ENCODE measurements at places on chromosomes 4 and X. TPM values are rescaled to one million over a fixed set of nuclear protein-coding genes. Genes with fewer than 3 reads are reported as not detected.

Gene POF1B
- total RNA-seq, result 14.4 TPM

Gene BMPR1B
- not detected for total RNA-seq

Gene P2RY8
- total RNA-seq, result 130 TPM

Gene RS1
- not detected for total RNA-seq

Gene ESX1
- not detected for total RNA-seq

Gene ASMT
- total RNA-seq, result 0.29 TPM

Gene RLIM
- 26.4 TPM for total RNA-seq

Gene GPR119
- not detected for total RNA-seq

Gene CFAP47
- total RNA-seq, result 0.22 TPM

Gene GUCY1A1
- total RNA-seq, result 6.1 TPM

Gene CCKAR
- total RNA-seq, result not detected

Gene PDE6B
- total RNA-seq, result not detected

Gene CXCL10
- total RNA-seq, result not detected

Gene EPGN
- not detected for total RNA-seq

GRCh38 chr4:184900184-184900583 lies 74.4 kb upstream of the ACSL1 start:
- no peak overlapping the region for H3K27ac ChIP-seq
- no peaks in the 10 kb centered on the region for H3K4me1 ChIP-seq
- no peak overlapping the region for H3K4me3 ChIP-seq
- no peak for DNase-seq
- H3K27me3 ChIP-seq, result no peaks in the 10 kb centered on the region

DNA sequence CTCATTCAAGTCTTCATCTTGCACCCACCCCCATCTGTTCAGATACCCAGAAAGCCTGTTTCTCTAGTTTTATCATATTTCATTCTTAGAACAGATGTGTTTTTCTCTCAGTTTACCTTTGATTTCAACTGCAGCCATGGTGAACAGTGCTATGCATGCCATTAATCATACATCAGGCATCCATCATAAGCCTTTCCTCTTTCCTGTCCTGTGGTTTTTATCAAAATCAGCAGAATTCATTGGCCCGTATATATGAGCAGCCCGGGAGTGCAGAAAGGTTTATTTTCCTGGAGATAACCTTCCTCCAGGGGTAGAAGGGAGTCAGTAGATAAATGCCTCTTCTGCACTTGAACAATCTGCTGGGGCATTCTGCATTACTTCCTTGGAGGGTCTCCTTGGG lies 65.7 kb downstream of the IL21 start:
- no peaks in the 10 kb centered on the region for H3K27me3 ChIP-seq
- no peak overlapping the region for H3K4me3 ChIP-seq
- H3K36me3 ChIP-seq, result no peaks in the 10 kb centered on the region
- H3K4me1 ChIP-seq, result peaks cover 37% of the 10 kb centered on the region
- H3K27ac ChIP-seq, result no peak overlapping the region

GRCh38 chr4:5989236-5990225 lies 28.7 kb downstream of the C4orf50 start:
- no peak overlapping the region for H3K27ac ChIP-seq
- no peak for DNase-seq
- peaks cover 70% of the 10 kb centered on the region for H3K4me1 ChIP-seq

GRCh38 chr4:26023203-26023972 lies 109.4 kb downstream of the SMIM20 start:
- no peak for DNase-seq
- H3K4me1 ChIP-seq, result peaks cover 8% of the 10 kb centered on the region
- H3K27ac ChIP-seq, result no peak overlapping the region

DNA sequence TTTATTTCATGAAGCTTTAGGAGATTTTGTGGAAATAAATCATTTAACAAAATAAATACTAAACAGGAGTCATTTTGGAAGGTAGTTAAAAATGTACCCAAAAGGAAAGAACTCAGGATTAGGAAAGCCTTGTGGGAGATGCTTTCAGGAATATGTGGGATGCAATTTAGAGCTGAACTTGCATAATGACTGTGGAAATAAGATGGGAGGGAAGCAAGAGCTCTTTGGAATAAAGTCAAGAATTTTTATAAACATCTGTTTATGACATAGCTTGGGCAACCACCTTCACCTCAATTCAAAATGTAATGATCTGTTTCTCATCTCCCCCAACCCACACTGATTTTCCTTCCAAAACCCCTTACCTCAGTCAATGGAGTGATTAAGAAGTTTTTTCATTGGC lies 623.8 kb downstream of the FAT4 start:
- no peaks in the 10 kb centered on the region for H3K4me1 ChIP-seq
- H3K27ac ChIP-seq, result no peak overlapping the region
- H3K27me3 ChIP-seq, result no peaks in the 10 kb centered on the region
- DNase-seq, result no peak
- no peak overlapping the region for H3K4me3 ChIP-seq
- no peaks in the 10 kb centered on the region for H3K36me3 ChIP-seq

DNA sequence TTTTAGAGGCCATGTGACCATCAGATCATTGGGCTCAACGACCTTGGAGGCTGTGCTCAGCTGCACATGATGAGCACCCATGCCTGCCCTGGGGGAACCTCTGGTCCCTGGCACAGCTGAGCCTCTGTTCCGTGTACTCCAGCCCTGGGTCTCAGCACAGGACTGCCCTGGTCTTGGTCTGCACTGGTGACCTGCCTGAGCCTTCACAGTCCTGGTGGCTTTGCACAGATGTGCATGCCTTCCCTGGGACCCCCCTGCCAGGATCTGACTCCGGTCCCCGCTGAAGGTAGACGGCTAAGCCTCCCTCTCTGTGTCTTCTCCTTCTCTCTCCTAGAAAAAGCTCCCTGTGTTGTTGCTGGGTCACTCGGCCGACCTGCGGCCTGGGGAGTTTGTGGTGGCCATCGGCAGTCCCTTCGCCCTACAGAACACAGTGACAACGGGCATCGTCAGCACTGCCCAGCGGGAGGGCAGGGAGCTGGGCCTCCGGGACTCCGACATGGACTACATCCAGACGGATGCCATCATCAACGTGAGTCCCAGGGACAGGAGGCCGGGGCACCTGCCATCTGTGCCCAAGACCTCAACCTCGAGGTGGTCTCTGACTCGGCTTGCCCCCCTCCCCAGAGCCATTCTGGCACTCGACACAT lies 21.6 kb downstream of the HTRA3 start:
- H3K27ac ChIP-seq, result no peak overlapping the region
- no peak for DNase-seq
- no peak overlapping the region for H3K4me3 ChIP-seq
- no peaks in the 10 kb centered on the region for H3K27me3 ChIP-seq
- H3K36me3 ChIP-seq, result no peaks in the 10 kb centered on the region

GRCh38 chr4:126939401-126939800 lies 693.4 kb upstream of the INTU start:
- no peak for DNase-seq
- H3K4me1 ChIP-seq, result no peaks in the 10 kb centered on the region
- no peak overlapping the region for H3K4me3 ChIP-seq
- H3K27me3 ChIP-seq, result no peaks in the 10 kb centered on the region
- H3K36me3 ChIP-seq, result no peaks in the 10 kb centered on the region

DNA sequence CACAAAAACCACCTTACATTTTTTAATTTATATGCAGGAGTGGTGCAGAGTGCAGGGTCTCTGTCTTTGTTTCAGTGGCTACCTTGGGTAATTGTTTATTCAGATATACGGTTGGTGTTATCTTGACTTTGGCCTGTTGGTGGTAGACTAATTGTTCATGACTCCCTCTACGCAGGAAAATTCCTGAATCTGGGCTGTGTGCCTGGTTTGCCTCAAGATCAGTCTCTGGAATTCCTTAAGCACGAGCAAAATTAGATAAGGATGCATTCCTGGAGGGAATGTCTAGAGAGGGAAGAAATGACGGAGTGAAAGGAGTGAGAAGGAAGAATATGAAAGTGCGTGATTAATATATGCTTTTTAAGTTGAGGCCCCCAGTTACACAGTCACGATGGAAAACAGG lies 576.9 kb upstream of the PCDH10 start:
- peaks cover 6% of the 10 kb centered on the region for H3K4me1 ChIP-seq
- no peak overlapping the region for H3K4me3 ChIP-seq
- H3K27ac ChIP-seq, result no peak overlapping the region
- no peaks in the 10 kb centered on the region for H3K36me3 ChIP-seq
- no peaks in the 10 kb centered on the region for H3K27me3 ChIP-seq

DNA sequence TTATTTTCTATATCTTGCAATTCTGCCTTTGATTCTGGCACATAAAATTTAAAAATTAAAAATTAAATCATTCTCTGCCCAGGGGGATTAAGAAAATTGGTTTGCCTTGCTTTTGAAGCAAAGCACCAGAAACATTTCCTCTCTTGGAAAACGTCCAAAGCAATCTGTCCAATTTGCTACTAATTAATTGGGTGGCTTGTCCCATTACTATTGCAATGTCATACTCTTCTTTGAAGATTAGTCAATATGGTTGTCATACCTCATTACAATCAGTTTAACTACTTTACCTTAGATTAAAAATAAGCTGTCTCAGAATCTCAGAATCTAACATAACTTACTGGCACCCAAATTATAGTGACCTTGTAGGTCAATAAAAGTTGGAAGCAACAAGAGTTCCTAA lies 208.8 kb downstream of the TMA16 start:
- H3K27me3 ChIP-seq, result no peaks in the 10 kb centered on the region
- no peak for DNase-seq
- no peaks in the 10 kb centered on the region for H3K36me3 ChIP-seq

- no peak for DNase-seq
- peaks cover 9% of the 10 kb centered on the region for H3K36me3 ChIP-seq
- no peak overlapping the region for H3K4me3 ChIP-seq
- H3K27ac ChIP-seq, result no peak overlapping the region
These were observed 41.9 kb downstream of the HADH start for GRCh38 chr4:108031427-108032083.

DNA sequence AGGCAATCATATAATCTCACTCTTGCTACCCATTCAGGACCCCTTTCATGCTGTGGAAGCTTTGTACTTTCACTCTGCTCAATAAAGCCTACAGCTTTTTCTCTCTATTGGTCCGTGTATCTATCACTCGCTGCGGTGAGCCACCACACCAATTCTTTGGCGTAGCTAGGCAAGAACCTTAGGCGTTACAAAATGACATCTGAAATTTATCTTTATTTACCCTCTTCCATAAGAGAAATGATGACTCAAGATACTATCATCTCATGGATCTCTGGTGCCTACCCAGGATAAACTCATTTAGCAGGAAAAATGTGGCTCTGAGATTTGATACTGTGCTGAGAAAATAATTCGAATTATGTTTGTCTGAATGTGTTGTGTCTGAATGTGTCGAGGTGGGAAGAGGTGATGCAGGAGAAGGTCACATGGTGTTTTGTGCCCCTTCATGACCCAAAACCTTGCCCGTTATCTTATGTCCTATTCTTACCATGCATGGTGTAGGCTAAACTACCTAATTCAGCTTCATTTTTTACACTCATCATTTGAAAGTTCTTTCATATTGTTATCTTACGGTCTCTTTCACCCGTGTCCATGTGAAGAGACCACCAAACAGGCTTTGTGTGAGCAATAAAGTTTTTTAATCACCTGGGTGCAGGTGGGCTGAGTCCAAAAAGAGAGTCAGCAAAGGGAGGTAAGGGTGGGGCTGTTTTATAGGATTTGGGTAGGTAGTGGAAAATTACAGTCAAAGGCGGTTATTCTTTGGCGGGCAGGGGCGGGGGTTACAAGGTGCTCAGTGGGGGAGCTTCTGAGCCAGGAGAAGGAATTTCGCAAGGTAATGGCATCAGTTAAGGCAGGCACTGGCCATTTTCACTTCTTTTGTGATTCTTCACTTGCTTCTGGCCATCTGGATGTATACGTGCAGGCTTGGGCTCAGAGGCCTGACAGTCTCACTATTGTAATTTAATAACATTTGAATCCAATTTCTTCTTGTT lies 41.6 kb upstream of the GIMD1 start:
- no peaks in the 10 kb centered on the region for H3K27me3 ChIP-seq
- no peaks in the 10 kb centered on the region for H3K4me1 ChIP-seq
- H3K36me3 ChIP-seq, result no peaks in the 10 kb centered on the region
- DNase-seq, result no peak
- no peak overlapping the region for H3K27ac ChIP-seq
- no peak overlapping the region for H3K4me3 ChIP-seq

GRCh38 chr4:55530691-55531090 lies 16.0 kb downstream of the CLOCK start:
- H3K27me3 ChIP-seq, result no peaks in the 10 kb centered on the region
- no peak for DNase-seq
- no peaks in the 10 kb centered on the region for H3K4me1 ChIP-seq
- no peak overlapping the region for H3K27ac ChIP-seq

All from Karpas-422 (cell line).